ENCODE measurements at places on chromosomes 16 and 17. TPM values are rescaled to one million over a fixed set of nuclear protein-coding genes. Genes with fewer than 3 reads are reported as not detected.

Gene ARMC5
- total RNA-seq, result 5.4 TPM

Gene PIRT
- 3.5 TPM for total RNA-seq

Gene PIK3R6
- 1.8 TPM for total RNA-seq

Gene IL34
- total RNA-seq, result 3.8 TPM

Gene SYT17
- 6.3 TPM for total RNA-seq

Gene MEIOB
- total RNA-seq, result not detected

Gene SKAP1
- 1.2 TPM for total RNA-seq

Gene TRPV2
- total RNA-seq, result 18.4 TPM

DNA sequence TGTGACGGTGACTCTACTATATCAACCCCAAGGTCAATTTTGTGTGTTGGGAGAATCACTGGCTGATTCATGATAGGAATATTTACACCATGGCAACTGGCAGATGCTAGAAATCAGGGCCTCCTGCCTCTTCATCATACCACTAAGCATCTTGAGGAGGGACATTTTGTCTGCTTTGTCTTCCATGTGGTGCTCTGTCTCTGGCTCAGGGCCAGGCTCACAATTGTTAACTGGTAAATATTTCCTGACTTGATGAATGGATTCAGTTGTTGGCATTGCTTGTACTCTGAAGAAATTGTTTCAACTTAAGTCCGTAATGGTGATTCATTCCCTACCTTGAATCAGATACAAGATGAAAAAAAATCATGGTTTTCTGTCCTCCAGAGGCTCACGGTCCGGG lies 292.7 kb downstream of the HAPSTR1 start:
- H3K4me1 ChIP-seq, result no peaks in the 10 kb centered on the region
- no peak overlapping the region for H3K4me3 ChIP-seq
- H3K36me3 ChIP-seq, result no peaks in the 10 kb centered on the region
- H3K27ac ChIP-seq, result no peak overlapping the region
- no peaks in the 10 kb centered on the region for H3K27me3 ChIP-seq

DNA sequence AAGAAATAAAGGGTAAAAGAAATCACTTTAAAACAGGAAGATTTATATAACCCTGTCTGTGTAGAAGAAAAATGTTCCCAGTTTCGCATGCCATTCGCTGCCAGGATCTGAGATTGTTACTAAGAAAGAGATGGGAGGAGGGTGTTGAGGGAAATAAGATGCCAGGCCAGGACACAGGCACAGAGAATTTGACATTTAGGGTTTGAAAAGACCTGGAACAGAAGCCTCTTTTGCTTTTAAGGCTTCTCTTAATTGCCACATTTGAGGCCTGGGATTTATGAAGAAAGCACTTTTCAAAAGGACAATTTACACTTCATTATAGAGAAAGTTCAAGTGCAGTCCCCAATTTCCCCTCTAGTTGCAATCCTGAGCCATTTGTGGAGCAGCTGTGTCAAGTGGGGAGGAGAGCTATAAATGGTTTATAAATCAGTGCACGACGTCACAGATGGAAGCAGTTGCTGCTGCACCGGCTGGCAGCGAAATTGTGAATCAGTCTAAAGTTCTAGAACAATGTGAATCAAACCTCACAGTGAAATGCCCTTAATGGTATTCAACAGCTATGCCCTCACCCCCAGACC lies 26.5 kb upstream of the C16orf87 start:
- no peaks in the 10 kb centered on the region for H3K27me3 ChIP-seq
- H3K27ac ChIP-seq, result peak overlapping the region; percentile 65
- DNase-seq, result no peak
- H3K36me3 ChIP-seq, result no peaks in the 10 kb centered on the region

GRCh38 chr16:86427433-86427851 lies 82.9 kb upstream of the FOXF1 start:
- H3K4me1 ChIP-seq, result peaks cover 2% of the 10 kb centered on the region
- no peak overlapping the region for H3K4me3 ChIP-seq
- no peaks in the 10 kb centered on the region for H3K36me3 ChIP-seq

- peaks cover 3% of the 10 kb centered on the region for H3K4me1 ChIP-seq
- no peaks in the 10 kb centered on the region for H3K36me3 ChIP-seq
- H3K27ac ChIP-seq, result no peak overlapping the region
- no peaks in the 10 kb centered on the region for H3K27me3 ChIP-seq
- H3K4me3 ChIP-seq, result no peak overlapping the region
Observed at GRCh38 chr17:78278139-78278741, 46.8 kb downstream of the TMEM235 start.

DNA sequence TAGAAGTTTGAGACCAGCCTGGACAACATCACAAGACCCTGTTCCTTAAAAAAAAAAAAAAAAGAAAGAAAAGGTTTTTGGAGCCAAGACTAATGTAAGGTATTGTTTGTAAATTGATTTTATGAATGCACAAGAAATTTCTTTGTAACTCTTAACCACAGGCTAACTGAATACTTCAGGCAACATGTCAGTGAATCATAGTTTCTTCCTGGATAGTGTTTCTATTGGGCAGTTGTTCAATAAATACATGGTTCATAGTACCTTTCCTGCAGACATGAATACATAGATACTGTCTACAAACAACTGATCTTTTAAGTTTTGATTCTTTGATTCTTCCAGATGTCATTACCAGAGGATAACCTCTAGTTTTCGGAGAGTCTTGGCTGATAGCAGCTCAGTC lies 11.6 kb downstream of the DDX42 start:
- peaks cover 21% of the 10 kb centered on the region for H3K36me3 ChIP-seq
- peaks cover 35% of the 10 kb centered on the region for H3K4me1 ChIP-seq
- no peak overlapping the region for H3K27ac ChIP-seq
- no peak overlapping the region for H3K4me3 ChIP-seq

DNA sequence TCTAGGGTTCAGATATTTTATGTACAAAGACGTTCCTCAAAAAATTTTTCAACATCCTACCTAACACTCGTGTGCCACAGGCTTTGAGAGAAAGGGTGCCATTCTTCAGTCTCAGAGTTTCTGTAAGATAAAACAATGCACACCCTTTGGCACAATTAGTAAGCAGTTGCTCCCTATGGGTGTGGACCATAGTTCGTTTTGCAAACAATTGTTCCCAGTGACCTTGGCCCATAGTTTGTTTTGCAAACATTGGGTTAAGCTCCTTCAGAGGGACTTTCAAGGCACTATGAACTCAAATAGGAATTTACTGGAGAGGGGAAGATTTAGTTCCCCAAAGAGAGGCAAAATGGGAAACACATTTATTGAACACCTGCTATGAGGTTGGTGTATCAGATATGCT lies 220.3 kb upstream of the CA10 start:
- no peaks in the 10 kb centered on the region for H3K27me3 ChIP-seq
- no peaks in the 10 kb centered on the region for H3K4me1 ChIP-seq
- H3K4me3 ChIP-seq, result no peak overlapping the region
- no peak for DNase-seq

DNA sequence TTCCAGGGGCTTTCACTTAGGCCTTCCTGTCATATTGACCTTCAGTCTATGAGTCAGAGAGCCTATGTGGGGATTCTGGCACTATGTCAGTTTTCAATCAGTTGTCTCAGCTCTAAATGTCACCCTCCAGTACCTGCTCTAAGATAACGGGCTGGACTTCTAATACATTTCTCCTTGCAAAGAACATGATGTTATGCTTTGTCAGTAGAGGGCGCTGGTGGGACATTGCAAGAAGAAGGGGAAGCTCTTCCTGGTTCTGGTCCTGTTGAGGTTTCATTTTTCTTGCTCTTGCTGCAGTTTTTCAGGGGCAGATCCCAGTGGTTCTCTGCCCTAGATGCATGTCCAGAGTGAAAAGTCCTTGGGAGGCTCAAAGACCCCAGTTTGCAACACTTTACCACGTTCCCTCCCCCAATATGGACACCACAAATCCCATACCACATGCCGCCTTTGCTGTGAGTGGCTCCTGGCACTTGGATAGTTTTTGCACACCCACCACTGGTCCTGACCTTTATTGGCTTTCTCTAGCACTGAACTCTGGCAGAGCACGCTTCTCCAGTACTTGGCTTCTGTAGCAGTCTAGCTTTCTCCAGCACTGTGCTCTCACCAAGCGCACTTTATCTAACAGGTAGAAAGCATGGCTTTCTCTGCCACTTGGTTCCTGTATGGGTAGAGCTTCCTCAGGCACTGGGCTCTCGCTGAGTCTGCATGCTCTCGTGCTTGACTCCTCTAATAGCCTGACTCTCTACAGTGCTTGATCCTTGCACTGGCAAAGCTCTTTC lies 49.0 kb downstream of the BCL7C start:
- H3K27ac ChIP-seq, result peak overlapping the region; percentile 52
- peak; percentile 93 for DNase-seq
- peaks cover 15% of the 10 kb centered on the region for H3K4me1 ChIP-seq
- peak overlapping the region; percentile 35 for H3K4me3 ChIP-seq
- no peaks in the 10 kb centered on the region for H3K27me3 ChIP-seq

DNA sequence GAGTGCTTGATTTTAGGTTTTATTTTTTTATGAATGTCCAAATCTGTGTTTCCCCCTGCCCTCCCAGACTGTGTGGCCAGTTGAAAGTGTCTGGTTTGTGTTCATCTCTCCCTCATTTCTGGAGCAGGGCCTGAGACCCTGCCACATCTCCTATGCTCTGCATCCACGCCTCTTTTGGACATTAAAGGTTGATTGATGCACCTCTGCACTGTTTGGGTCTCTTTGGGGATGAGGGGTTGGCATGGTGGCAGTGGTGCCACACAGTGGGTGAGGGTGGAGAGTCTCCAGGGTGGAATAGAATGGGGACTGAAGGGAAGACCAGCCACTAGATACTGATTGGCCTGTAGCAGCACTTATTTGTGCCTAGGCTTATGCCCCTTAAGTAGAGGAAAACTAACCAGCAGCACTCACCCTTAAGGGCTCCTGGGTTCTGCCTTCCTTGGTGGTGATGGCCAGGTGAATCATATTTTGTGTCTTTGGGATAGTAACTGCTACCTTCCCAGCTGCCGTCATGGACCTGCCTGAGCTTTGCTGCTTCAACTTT lies 7.9 kb downstream of the DYNLL2 start:
- H3K4me1 ChIP-seq, result peaks cover 23% of the 10 kb centered on the region
- no peak overlapping the region for H3K27ac ChIP-seq
- peaks cover 68% of the 10 kb centered on the region for H3K36me3 ChIP-seq

GRCh38 chr17:10516065-10516464 lies 2.3 kb downstream of the MYH1 start:
- no peak overlapping the region for H3K27ac ChIP-seq
- H3K36me3 ChIP-seq, result no peaks in the 10 kb centered on the region
- no peaks in the 10 kb centered on the region for H3K27me3 ChIP-seq

- no peak overlapping the region for H3K4me3 ChIP-seq
- no peaks in the 10 kb centered on the region for H3K36me3 ChIP-seq
- no peaks in the 10 kb centered on the region for H3K4me1 ChIP-seq
- DNase-seq, result no peak
Observed at GRCh38 chr16:56525236-56525635, 5.4 kb upstream of the BBS2 start.

- DNase-seq, result no peak
- H3K27ac ChIP-seq, result no peak overlapping the region
- no peak overlapping the region for H3K4me3 ChIP-seq
- H3K36me3 ChIP-seq, result no peaks in the 10 kb centered on the region
Observed at GRCh38 chr17:74917430-74917829, 5.6 kb downstream of the USH1G start.

All from esophagus muscularis mucosa (tissue), 4 donors.